ENCODE measurements at places on chromosomes 1 and 21. TPM values are rescaled to one million over a fixed set of nuclear protein-coding genes. Genes with fewer than 3 reads are reported as not detected.

PIGK gene
- total RNA-seq, result 50.7 TPM

IFNLR1 gene
- 0.22 TPM for total RNA-seq

SIM2 gene
- 5.2 TPM for total RNA-seq

SUCO gene
- 37.8 TPM for total RNA-seq

CENPF gene
- total RNA-seq, result 28.1 TPM

GRIK1 gene
- 0.11 TPM for total RNA-seq

LCE2B gene
- not detected for total RNA-seq

TFF3 gene
- not detected for total RNA-seq

FAM163A gene
- not detected for total RNA-seq

NR1I3 gene
- not detected for total RNA-seq

ASB17 gene
- total RNA-seq, result not detected

ORC1 gene
- 2.4 TPM for total RNA-seq

PHLDA3 gene
- total RNA-seq, result 67.7 TPM

CYP2J2 gene
- total RNA-seq, result 0.54 TPM

NUF2 gene
- total RNA-seq, result 7.6 TPM

TMCC2 gene
- 0.78 TPM for total RNA-seq

CCDC30 gene
- total RNA-seq, result 2.6 TPM

GNG4 gene
- total RNA-seq, result not detected

PRAMEF7 gene
- not detected for total RNA-seq

S100A1 gene
- total RNA-seq, result 1.7 TPM

RNU1-1 gene
- under 0.01 TPM for total RNA-seq

PTPRC gene
- total RNA-seq, result under 0.01 TPM

HTR1D gene
- 0.11 TPM for total RNA-seq

MPL gene
- not detected for total RNA-seq

APCS gene
- total RNA-seq, result not detected

IL23R gene
- not detected for total RNA-seq

CRP gene
- not detected for total RNA-seq

PM20D1 gene
- 0.11 TPM for total RNA-seq

PLA2G2F gene
- not detected for total RNA-seq

COL16A1 gene
- total RNA-seq, result 101 TPM

SAMD13 gene
- 0.97 TPM for total RNA-seq

ANGPTL1 gene
- total RNA-seq, result 10.1 TPM

PCP4L1 gene
- not detected for total RNA-seq

ANGPTL3 gene
- 0.11 TPM for total RNA-seq

RGS4 gene
- total RNA-seq, result 2.1 TPM

LCE1A gene
- not detected for total RNA-seq

C1orf141 gene
- not detected for total RNA-seq

F11R gene
- 0.78 TPM for total RNA-seq

MRAP gene
- not detected for total RNA-seq

RNU1-3 gene
- total RNA-seq, result under 0.01 TPM

KCNJ15 gene
- total RNA-seq, result 5.2 TPM

OR2M3 gene
- not detected for total RNA-seq

ZNF593OS gene
- not detected for total RNA-seq

MACO1 gene
- 29.4 TPM for total RNA-seq

RXFP4 gene
- total RNA-seq, result not detected

DNASE2B gene
- total RNA-seq, result not detected

DDAH1 gene
- total RNA-seq, result 134 TPM

ATP6V1G3 gene
- not detected for total RNA-seq

SPATA6 gene
- 15.1 TPM for total RNA-seq

MAP1LC3C gene
- 1.6 TPM for total RNA-seq

KRTAP12-2 gene
- total RNA-seq, result not detected

S100A8 gene
- not detected for total RNA-seq

IL24 gene
- not detected for total RNA-seq

C1orf74 gene
- total RNA-seq, result 2.6 TPM

SLAMF7 gene
- total RNA-seq, result not detected

TEX38 gene
- total RNA-seq, result not detected

All from articular chondrocyte of knee joint (primary cell).